ENCODE measurements at places on chromosomes 3 and 15.
A peak's percentile ranks its signal among the peaks of the same experiment; 100 is the strongest.

DNA sequence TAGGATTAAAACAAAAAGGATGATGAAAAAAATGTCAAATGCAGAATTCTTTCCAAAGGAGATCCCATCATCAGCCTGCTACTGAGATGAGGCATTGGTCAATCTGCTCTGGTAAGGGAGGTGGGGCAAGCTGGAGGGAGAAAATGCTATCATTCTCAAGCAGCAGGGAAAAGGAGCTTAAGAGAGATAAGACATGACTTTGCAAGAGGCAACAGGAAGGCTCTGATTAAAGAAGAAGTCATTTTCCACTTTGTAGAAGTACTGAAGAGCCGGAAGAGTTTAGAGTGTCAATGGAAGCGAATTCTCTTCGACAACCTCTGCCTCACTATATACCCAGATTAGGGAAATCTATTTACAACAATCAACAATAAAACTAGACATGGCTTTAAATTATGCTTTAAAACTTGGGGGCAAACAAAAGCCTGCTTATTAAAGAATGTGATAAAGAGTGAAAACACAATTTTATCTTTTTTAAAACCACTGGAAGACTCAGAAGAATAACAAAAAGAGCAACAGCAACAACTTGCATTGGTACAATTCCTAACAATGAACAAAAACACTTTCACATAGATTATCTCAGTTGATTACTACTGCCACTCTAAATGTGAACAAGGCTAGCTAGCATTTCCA, 81.8 kb upstream of the NANOGP8 start:
- DNase-seq = no peak

- DNase-seq = no peak
These were observed 125.6 kb downstream of the PLOD2 start for GRCh38 chr3:146035366-146035765.

- no peak for DNase-seq
These were observed 6.6 kb downstream of the DTWD1 start for GRCh38 chr15:49627407-49627877.

DNA sequence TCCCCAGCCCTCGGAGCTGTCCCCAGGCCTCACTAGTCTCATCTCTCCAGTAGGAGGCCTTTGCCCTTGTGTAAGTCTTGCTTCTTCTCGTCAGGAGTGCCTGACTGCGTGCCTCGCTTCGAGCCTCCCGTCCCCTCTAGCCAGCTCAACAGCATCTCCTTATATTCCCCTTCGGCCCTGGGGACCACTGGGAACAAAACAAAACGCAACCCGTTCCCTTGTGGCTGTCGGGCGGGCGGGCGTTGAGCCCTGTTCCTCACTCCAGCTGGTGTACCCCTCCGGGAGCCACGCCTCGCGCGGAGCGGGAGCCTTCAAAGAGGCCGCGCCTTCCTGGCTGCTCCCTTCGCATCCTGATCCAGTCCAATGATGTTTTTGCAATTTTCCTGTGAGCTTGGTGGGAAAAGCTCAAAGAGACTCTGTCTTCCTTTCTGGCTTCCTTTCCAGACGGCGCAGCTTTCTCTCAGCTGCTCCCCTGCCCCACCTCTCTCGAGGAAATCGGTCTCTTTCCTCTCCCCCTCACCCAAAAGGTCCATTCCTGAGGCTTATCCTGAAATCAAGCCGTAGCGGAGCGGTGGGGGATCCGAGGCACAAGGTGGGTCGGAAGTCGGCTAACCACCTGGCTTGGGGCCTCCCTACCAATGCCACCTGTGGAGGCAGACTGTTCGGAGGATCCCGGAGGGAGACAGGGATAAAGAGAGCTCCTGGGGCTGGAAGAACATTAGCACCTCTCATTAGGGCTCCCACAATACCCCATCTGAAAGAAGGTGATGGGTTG, 33.4 kb upstream of the SRP14 start:
- no peak for DNase-seq

DNA sequence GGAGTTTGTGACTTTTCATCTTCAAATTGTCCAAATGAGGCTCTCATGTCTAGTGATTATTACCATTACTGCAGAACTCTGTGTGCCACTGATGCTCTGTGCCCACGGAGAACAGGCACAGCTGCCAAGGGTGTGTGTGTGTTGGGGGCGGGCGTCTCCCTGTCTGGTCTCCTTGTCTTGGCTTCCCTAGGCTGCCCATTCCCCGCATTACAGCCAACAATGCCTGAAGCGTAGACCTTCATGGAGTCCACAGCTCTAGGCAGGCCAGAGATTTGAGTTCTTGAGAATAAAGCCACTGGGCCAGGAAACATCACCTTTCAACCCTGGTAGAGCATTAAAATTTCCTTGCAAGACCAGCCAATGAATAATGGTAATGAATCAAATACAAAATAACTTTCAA, 42.7 kb downstream of the CCNB2 start:
- no peak for DNase-seq

- DNase-seq = peak; percentile 70
These were observed 9.1 kb downstream of the MRPS11 start for GRCh38 chr15:88476635-88477060.

DNA sequence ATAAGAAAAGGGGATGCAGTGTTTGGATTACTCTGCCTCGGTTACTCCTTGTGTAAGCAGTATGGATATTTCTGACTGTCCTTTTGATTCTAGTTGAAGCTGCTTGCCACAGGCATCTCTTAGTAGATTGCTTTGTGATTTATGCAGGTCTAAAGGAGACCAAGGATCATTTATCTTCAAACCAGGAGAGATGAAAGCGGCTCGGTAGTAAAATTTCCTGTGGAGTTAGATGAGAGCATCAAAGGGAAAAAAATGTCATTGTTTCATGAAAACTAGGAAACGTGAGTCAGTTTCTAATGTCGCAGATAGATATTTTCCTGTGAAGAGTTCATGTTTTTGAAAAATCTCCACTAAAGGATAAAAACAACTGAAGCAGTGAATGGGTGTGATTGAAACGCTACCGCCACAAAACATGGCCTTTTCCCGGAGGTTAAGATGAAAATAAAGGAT, 254.0 kb upstream of the TBL1XR1 start:
- DNase-seq = no peak

DNA sequence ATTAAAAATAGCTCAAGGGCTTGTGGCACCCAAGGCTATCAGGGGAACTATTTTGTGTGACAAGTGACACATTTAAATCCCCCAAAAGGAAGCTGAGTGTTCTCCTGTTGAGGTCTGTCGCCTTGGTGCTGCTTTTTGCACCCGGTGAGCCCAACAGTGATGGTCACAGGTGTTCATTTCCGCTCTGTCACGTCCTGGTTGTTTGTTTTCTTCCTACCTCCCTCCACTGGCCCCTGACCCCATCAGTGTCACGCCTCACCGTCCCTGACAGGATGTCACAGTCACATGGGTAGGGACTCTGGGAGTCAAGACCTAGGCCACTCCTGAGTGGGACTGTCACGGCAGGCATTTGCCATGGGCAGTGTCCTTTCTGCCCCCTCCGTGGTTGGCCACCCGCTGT, 11.2 kb downstream of the SLCO3A1 start:
- no peak for DNase-seq

- no peak for DNase-seq
These were observed 20.1 kb upstream of the TGFBR2 start for GRCh38 chr3:30586096-30586805.

- DNase-seq = no peak
These were observed 359.7 kb upstream of the ATP10A start for GRCh38 chr15:26222781-26223180.

GRCh38 chr15:84819291-84819768, 2.2 kb downstream of the ALPK3 start:
- DNase-seq = no peak

DNA sequence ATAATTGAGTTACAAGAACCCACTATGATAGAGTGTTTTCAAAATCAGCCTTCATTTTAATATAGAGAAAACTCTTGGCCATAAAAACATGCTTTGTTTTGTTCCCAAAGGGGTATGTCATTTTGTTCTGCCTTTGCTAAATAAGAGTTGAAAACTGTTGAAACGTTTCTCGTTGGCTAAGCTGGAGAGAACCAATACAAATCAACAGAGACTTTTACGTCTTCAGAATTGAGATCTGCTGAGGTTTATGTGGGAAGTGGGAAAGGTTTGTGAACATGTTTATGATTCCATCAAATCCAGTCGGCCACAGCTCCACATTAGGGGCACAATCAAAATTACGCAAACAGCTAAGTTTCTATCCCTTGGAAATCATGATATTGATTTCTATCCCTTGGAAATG, 102.0 kb downstream of the IGF2BP2 start:
- no peak for DNase-seq

GRCh38 chr3:13556917-13557316, 8.0 kb downstream of the FBLN2 start:
- no peak for DNase-seq

GRCh38 chr15:85424154-85424553, 43.8 kb downstream of the AKAP13 start:
- DNase-seq = no peak

- DNase-seq = peak; percentile 33
These were observed 13.5 kb upstream of the GRAMD1C start for GRCh38 chr3:113825090-113825489.

DNA sequence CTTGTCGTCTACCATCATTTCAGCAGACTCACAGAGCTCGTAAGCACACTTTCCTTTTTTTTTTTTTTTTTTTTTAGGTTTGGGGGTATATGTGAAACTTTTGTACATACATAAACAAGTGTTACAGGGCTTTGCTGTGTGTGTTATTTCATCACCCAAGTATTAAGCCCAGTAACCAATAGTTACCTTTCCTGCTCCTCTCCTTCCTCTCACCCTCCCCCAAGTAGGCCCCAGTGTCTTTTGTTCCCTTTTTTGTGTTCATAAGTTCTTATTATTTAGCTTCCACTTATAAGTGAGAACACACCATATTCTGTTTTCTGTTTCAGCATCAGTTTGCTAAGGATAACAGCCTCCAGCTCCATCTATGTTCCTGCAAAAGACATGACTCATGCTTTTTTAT, 746.8 kb downstream of the GRM7 start:
- no peak for DNase-seq

GRCh38 chr3:152071924-152072323, 196.8 kb upstream of the MBNL1 start:
- DNase-seq = peak; percentile 30

DNA sequence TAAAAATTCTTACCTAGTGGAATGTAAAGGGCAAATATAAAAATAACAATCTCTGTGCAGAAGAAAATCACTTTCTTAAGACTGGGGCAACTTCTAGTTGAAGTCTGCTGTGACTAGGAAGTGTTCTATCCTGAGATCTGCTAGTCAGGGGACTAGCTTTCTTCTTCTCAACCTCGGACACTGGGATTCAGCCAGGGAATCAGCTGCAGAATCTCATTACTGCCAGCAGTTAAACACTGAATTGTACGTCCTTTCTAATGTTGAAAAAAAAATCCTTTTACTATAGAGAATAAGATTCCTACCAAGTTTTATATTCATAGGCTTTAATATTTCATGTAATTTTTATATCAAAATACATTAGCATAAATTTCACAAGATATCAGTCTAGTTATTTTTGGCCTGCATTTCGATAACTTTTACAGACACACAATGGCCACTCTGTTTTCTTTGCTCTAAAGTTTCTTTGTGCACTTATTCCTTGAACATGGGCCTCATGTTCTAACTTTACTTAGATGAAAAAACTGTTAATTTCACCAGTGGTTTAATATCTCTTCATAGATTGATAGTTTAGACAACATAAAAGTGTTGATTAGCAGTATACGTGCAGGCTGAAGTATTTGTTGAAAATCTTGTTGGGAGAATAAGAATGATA, 2.6 kb upstream of the NEO1 start:
- no peak for DNase-seq

DNA sequence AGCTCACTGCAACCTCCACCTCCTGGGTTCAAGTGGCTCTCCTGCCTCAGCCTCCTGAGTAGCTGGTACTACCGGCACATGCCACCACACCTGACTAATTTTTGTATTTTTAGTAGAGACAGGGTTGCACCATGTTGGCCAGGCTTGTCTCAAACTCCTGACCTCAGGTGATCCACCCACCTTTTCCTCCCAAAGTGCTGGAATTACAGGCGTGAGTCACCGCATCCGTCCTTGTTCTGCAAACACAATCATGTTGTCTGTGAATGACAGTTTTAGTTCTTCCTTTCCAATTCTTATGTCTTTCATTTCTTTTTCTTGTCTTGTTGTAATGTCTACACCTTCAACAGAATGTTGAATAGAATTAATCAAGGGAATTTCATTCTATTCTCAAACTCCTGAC, 16.3 kb upstream of the SMCO1 start:
- DNase-seq = no peak

DNA sequence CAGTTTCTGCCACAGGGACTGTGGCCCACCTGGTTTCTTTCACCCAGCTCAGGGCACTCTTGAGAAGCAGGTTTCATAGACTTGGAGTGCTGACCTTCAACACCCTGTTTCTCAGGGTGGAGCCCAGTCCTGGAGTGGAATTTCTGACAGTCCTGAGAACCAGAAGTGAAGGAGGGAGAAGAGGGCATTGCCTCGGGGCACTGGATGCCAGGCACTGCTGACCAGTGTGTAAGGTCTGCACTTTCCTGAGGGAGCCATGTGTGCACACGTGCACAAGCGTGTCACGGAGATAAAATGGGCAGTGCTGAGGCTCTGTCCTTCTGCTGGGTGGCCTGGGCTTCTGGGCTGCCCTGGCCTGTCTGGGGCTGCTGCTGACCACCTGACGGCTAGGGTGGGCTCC, 118.5 kb downstream of the SEC22A start:
- no peak for DNase-seq

DNA sequence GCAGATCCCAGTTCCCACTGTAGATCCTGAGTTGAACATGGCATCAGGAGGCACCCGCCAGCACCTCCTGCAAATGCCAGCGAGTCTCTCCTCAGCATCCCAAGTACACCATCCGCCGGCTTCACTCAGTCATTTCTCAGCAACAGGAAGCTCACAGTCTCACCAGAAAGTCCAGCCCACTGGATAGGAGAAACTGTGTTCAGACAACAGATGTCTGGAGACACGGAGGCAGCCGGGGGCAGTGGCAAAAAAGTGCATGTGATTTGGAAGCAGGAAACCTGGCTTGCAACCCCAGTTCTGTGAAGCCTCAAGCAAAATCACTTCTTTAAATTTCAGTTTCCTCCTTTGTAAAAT, 68.7 kb downstream of the SRGAP3 start:
- DNase-seq = no peak

DNA sequence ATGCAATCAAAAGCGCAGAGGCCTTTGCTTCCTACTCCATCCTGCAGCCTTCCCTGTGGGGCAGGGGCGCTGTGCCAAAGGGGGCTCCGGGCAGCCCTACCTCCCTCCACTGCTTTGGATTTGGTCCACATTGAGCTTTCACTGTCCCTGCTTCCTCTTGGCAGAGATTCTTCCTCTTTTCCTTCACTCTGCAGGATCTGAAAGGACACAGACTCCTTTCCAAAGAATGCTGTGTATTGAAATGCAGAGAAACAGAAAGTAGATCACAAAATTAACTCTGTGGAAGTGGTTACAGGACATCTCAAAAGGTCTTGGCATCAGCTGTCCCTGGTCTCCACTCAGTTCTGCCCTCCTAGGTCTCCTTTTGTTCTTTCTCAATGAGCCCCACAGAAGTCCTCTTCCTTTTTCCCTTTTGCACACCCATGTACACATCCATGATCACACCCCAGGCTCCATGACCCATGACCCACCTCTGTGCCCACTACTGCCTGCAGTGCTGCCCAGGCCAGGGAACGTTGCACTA, 64.1 kb downstream of the CCR1 start:
- no peak for DNase-seq
